ENCODE measurements at places on chromosomes 2 and 18.
A peak's percentile ranks its signal among the peaks of the same experiment; 100 is the strongest.

- DNase-seq, result no peak
These were observed 86.6 kb downstream of the MARCHF4 start for GRCh38 chr2:216285701-216286100.

GRCh38 chr2:61045999-61046398 lies 19.7 kb upstream of the SANBR start:
- peak; percentile 53 for DNase-seq

DNA sequence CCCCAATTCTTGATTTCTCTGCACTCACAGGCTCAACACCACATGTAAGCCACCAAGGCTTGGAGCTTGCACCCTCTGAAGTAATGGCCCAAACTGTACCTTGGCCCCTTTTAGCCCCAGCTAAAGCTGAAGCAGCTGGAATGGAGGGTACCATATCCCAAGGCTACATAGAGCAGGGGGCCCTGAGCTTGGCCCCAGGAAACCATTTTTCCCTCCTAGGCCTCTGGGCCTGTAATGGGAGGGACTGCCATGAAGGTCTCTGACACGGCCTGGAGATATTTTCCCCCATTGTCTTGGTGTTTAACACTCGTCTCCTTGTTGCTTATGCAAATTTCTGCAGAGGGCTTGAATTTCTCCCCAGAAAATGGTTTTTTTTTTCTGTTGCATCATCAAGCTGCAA lies 69.7 kb downstream of the SKA1 start:
- no peak for DNase-seq

DNA sequence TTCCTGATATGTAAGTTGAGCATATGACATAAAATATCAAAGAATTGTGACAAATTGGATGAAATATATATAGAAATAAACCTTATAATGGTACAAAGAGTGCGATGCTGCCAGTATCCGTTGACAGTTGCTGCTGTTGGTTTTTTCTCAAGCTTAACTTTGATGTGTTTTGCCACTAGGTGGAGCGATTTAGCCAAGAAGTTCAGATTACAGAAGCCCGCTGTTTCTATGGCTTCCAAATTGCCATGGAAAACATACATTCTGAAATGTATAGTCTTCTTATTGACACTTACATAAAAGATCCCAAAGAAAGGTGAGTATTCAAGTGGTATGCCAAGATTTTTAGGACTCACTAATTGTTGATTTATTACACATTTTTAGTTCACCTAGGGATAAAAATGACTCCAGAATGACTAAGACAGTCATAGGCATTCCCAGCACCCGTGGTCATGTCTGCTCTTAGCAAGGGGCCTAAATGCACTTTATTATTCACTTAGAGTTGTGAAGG lies 2.1 kb downstream of the RRM2 start:
- DNase-seq, result peak; percentile 89

DNA sequence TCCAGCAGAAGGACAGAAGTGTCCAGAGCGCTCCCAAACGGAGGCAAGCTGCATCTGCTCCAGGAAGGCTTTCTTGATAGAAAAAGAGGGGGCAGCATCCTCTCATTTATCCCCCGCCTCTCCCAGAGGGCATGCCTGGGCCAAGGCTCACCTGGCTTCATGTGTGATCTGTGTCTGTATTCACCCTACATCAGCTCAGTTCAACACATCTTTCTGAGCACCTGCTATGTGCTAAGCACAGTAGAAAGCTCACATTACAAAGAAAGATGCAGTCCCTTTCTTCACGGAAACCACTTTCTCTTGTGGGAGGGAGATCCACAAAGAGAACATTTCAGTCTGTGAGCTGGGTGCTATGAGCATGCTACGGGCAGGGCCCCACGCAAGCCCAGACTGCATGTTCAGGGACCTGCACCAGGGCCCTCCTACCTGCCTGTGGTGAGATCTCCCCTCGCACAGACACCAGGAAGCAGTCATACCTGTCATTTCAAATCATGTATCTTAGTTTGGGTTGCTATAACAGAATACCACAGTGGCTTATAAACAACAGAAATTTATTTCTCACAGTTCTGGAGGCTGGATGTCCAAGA lies 90.7 kb downstream of the PDCL3 start:
- DNase-seq, result no peak

DNA sequence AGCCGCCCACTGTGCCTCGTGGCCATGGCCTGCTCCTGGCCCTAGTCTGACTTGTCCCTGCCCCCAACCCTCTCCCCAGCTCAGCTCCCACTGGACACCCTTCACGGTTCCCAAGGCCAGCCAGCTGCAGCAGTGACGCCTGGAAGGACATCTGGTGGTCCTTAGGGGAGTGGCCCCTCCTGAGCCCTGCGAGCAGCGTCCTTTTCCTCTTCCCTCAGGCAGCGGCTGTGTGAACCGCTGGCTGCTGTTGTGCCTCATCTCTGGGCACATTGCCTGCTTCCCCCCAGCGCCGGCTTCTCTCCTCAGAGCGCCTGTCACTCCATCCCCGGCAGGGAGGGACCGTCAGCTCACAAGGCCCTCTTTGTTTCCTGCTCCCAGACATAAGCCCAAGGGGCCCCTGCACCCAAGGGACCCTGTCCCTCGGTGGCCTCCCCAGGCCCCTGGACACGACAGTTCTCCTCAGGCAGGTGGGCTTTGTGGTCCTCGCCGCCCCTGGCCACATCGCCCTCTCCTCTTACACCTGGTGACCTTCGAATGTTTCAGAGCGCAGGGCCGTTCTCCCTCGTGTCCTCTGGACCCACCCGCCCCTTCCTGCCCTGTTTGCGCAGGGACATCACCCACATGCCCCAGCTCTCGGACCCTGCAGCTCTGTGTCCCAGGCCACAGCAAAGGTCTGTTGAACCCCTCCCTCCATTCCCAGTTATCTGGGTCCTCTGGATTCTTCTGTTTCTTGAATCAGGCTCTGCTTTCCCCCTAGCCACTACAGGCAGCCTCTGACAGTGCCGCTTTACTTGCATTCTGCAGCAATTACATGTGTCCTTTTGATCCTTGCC lies 35.8 kb downstream of the ANO7 start:
- peak; percentile 48 for DNase-seq
